ENCODE measurements at places on chromosomes 2 and 18.

DNA sequence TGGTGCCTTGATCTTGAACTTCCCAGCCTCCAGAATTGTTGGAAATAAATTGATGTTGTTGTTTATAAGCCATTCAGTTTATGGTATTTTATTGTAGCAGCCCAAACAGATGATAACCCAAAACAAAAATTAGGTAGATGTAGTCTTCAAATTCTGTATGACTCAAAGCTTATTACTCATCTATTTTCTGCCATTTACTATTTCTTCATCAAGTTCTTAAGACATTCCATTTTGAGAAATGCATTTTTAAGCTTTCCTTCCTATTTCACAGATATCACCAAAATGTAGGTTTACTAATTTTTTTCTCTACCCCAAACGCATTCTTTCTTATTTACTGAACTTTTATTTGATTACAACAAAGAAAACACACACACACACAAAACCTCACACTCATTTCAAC, 148.2 kb downstream of the RND3 start:
- DNase-seq = no peak

DNA sequence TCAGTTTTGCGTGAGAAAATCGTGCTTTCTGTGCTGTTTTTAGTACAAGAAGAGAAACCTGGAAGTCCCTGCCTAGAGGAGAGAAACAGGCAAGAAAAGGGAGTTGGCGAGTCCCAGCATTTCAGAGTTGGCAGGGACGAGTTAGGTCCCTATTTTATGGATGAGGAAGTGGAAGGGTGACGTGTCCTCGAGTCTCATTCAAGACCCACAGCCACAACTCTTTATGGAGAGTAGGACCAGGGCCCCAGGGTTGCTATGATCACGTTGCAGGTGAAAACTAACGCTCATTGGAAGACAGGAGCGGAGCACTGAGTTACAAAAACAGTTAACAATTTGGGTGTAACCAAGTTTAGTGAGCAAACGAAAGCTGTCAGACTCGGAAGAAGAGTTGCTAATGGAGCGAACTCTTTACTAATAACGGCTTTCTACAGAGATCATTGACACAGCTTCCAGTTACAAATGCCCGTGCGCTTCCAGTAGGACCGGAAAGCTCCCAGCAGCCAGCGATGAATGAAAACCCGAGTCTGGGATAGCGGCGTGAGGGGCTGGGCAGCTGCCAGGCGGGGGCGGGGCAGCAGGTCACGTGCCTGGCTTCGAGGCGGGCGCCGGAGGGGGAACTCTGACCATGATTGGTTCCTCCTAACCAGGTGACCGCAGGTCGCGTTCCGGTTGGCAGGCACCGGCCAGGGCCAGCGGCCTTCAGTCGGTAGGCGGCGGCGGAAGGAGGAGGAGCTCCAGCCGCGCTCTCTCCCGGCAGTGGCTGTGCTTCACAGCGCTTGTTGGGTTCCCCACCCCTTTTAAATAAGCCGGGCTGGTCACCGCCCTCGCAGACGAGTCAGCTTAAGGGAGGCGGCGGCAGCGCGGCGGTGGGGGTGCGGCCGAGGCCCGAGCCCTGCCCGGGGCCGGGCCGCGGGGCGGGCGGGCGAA, at the start of gene CCNYL1:
Gene CCNYL1 (plus strand): TSS at position 827 of the 927 bp plus-strand sequence. CDS start 257 bp downstream, outside the sequence.
- DNase-seq = peak; percentile 95

- DNase-seq = no peak
These were observed 22.7 kb upstream of the DOCK10 start for GRCh38 chr2:225064928-225065327.

- DNase-seq = no peak
These were observed 171.8 kb upstream of the LHCGR start for GRCh38 chr2:48927355-48927754.

DNA sequence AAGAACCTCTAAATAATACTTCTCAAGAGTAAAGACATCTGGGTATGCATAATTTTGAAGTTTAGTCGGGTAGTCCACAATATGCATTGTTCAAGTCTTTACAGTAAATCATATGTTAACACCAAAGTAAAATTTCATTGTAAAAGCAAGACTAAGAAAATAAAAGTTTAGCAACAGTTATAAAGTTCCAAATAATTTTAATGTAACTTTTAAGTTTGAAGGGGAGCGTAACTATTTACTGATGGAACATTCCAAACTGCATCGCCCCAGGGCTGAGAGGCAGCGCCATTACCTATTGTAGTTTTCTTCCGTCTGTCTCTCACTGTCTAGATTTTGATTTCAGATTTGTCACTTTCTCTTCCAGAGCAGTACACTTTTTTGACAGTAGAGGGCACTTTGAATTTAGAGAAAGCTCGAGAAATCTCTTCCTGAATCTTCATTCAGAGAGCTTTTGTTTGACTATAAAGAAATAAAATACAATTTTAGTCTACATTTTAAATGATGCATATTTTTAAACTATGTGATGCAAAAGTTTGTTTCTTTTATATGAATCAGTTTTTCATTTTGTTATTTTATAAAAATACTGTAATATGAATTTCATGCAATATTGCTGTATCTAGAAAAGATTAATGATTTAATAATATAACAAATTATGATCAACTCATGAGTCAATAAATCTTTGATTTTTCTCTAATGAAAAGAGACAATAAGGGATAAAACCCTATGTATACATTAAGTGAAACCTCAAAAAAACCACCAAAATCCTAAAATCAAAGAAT, 389.8 kb downstream of the FIGN start:
- no peak for DNase-seq

DNA sequence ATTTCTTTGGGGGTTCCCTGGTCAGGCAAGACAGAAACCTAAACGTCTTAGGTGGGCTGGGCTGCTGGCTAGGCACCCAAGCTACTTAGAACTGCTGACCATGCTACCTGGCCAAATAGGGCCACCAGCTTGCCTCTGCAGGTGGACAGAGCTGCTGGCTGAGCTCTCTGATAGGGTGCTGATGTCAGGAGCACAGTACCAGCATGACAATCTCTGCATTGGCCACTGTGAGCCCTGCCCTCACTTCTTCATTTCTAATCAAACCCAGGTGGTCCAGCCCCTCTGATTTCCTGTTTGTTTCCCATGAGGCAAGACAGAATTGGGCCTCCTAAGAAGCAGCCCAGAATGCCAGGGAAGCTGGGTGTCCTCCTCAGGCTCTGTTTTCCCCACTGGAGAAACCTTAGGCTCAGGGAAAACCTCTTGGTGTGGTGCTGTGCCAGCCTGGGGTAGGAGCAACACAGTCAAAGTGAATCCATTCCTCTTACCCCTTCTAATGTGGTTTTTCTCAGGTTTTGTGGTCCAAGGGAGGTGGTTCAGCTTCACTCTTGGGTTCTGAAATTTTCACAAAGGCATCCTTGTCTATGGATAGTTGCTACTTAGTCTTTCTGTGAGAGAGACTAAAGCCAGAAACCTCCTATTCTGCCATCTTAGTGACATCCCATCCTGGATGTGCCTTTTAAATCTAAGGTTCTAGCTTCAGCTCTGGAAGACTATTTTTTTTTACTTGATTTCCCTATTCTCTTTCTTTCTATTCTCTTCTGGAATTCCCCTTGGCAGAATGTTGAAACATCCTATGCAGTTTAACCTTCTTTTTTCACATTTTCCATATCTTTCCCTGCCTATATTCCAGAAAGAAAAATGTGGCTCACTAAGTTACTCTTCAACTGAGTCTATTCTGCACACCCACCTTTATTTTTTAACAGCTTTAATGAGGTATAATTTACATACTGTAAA, 15.2 kb downstream of the SP100 start:
- DNase-seq = no peak

DNA sequence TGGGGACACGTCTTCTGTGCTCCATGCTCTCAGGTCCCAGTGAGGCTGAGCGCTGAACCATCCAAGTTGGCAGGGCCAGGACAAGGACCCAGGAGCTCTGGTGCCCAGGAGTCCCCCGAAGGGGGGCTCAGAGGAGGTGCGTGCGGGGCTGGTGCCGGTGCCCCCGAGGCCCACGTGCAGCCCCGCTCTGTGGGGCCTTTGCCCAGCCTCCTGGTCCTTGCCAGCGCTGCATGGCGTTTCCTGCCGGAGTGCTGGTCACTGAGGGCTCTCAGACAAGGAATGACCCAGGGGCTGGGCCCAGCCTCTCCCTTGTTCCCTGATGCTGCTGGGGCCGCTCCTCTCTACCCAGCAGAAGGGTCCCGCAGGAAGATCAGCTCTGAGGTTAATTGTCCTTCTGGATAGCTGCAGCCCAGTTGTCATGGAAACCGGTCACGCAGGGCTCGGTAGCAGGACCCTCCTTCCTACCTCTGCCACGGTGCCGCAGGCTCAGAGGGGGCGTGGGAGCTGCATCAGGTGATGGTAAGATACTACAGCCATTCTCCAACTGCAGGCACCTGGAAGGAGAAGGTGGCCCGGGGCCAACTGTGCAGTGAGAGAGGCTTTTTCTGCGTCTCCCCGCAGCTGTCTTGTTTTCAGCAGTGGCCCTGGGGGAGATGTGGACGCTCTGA, 64.5 kb downstream of the RRM2 start:
- DNase-seq = no peak

All from stimulated activated CD8-positive, alpha-beta memory T cell treated with anti-CD3 and anti-CD28 coated beads, Interleukin-12 subunit alpha, Interleukin-12 subunit beta, amount 100 ng/mL, for 1 hour (primary cell).